ENCODE measurements at places on chromosomes 13 and 19.

- DNase-seq, result no peak
Measured at GRCh38 chr19:16467581-16467980, 4.2 kb downstream of the EPS15L1 start.

GRCh38 chr19:44988896-44989556 lies 12.2 kb upstream of the RELB start:
- peak; percentile 33 for DNase-seq

- DNase-seq, result no peak
Measured at GRCh38 chr13:71751073-71751472, 115.9 kb downstream of the DACH1 start.

- DNase-seq, result no peak
Measured at GRCh38 chr13:96762876-96763275, 231.4 kb downstream of the OXGR1 start.

GRCh38 chr19:5392486-5392885 lies 51.9 kb upstream of the PTPRS start:
- DNase-seq, result no peak

GRCh38 chr13:23945612-23946011 lies 48.3 kb upstream of the C1QTNF9B start:
- no peak for DNase-seq

- no peak for DNase-seq
Measured at GRCh38 chr19:310141-310651, 19.0 kb upstream of the PLPP2 start.

- peak; percentile 61 for DNase-seq
Measured at GRCh38 chr19:5138606-5139582, 170.0 kb downstream of the KDM4B start.

DNA sequence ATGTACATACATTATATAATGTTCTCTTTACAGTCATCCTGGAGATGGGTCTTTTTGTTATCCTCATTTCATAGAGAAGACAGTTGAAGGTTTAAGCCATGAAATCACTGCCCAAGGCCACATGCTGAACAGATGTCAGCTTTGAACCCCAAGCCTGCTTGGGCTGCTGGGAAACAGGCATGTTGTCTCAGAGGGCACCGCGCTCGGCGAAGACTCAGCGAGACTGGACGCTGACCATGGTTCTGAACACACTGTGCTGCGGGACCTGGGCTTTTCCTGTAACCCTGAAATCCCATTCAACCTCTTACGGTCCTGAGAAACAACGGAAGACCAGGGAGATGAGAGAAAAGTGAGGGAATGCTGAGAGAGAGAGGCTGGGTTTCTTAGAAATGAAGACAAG lies 27.3 kb downstream of the LRFN3 start:
- no peak for DNase-seq

DNA sequence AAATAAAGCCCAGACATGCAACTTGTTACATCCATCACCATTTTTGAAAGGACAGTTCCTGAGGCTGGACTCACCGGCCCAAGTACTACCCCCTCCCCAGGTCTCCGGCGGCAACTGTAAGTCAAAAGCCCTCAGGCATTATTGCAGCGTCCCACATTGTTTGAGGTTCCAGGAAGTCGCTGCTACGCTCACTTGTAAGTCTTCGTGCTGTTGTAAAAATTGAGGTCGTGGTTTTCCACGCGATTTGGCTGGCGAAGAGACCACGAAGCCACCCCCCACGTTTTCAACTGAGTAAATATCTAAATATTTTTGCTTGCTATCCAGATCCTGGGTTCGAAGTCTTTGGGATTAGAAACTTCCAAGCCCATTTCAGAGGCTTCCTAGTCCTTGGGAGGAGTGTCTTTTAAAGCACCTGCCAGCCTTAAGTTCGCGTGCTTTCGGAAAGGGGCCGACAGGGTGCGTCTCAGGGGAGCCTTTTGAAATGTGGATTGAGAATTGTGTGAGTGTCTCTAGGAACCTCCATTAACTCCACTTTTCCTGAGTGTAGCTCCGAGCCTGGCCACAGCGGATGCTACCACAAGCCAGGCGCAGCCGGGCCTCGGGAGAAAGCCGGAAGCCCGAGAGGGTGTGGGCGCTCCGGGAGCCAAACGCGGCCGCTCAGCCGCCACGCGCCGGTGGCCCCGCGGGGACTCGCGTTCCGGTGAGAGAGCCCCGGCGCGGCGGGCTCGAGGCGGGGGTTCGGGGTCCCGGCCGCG lies 434 bp upstream of the FNDC3A start:
- peak; percentile 36 for DNase-seq

GRCh38 chr19:1074544-1075283 lies 7.7 kb downstream of the ARHGAP45 start:
- peak; percentile 78 for DNase-seq

DNA sequence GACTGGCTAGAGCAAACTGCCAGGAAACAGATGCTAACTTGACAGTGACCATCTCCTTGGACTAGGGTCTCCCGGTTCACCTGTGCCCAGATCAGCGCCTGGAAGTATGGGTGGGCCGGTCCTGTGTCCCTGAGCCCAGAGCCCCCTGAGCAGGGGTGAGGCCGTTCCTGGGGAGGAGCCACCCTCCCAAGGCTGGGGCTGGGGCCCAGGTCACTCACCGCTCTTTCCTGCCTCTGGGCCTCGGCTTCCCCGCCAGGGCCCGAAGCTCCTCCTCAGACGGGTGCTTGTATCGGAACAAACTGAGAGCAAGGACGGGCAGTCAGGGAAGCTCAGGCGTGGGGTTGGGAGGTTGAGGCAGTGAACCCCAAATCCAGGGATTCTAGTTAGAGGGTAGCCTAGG lies 5.4 kb downstream of the TMEM161A start:
- DNase-seq, result no peak

- no peak for DNase-seq
Measured at GRCh38 chr13:22235950-22236290, 565.0 kb downstream of the FGF9 start.

DNA sequence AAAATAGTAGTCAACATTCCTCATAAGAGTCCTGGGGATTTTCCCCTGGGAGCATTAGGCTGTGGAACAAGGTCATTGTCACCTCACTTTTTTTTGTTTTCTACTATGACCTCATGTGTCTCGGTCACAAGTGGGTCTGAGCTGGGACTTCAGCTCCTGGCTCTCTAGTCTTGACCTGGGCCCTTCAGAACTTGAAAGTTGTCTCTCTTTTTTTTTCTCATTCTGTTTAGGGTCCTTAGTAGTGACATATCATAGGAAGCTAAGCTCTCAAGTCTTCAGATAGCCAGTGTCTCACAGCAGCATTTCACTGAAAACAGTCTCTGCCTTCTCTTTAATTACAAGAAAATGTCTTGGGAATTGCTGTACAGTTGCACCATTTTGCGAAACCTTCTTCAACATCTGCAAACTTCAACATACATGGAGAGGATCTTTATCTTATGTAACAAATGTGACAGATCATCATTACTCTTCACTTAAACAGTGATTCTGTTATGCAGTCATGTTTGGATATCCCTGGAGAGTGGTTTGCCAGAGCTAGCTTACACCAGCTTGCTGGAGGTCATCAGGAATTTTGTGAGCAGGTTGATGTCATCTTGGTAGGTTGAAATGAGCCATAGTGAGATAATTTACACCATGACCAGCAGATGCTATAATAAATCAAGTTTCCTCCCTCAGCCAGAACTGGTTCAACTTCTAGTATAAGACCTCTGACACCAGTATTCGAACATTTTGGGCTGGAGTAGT lies 131.5 kb downstream of the GPC5 start:
- no peak for DNase-seq

GRCh38 chr13:62250501-62251201 lies 835.0 kb upstream of the PCDH20 start:
- no peak for DNase-seq

- no peak for DNase-seq
Measured at GRCh38 chr19:16025108-16026101, 50.9 kb upstream of the TPM4 start.

GRCh38 chr13:112893570-112894422 lies 75.2 kb upstream of the MCF2L start:
- no peak for DNase-seq

- no peak for DNase-seq
Measured at GRCh38 chr19:48556825-48557224, 4.9 kb downstream of the SULT2B1 start.

DNA sequence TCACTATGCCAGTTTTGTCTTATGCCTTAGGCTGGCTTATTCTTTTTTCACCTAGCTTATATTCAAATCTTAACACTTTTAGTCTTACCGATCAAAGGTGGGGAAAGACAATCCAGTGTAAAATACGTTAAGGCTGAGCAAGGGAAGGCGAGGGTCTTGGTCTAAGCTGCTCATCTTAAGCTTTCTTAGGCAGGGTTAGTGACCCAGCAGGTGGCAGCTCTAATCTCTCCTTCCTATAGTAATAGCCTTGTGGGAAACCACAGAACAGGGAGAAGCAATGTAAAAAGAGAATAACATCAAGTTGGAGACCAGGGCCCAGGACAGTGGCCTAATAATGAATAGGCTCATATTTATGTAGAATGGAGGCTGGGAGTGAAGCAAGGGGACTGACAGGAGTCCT lies 45.9 kb downstream of the COG3 start:
- no peak for DNase-seq
